Stimulated activated CD8-positive, alpha-beta memory T cell treated with anti-CD3 and anti-CD28 coated beads, Interleukin-4, amount 100 ng/mL, for 1 hour (primary cell): ENCODE measurements at places on chromosomes 12 and 14.
A peak's percentile ranks its signal among the peaks of the same experiment; 100 is the strongest.

DNA sequence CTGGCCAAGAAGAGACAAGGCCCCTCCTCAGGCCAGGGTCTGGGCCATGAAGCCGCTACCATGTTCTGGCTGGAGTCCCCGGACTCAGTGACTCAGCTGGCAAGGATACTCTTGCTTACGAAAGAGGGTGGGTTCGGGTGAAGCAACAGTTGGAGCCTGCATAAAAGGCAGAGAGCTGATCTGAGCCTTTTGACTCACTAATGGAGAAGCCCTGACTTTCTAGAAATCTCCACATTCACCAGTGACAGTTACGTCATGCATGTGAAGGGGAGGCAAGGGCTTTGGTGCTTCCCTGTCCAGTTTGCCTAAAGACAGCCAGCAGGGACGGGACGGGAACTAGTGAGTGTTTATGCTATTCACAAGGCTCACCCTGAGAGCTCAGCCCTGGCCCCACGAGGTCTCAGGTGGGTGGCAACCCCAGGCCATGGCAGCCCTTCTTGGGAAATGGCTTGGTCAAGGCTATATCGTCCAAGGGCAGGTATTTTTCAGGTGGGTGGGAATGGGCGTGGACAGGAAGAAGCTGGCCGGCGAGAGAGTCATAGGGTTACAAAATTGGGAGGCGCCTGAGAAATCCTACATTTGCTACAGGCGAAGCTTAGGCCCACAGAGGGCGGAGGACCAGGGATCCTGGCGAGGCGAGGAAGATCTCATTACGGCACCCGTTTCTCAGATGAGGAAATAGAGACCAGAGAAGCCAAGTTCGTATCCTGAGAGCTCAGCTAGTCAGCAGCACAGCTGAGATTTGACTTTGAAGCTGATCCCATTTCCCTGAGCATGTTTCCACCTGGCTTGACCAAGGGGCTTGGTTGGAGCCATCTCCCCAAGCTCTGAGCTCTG is 314.6 kb downstream of the BCL11B start:
- DNase-seq: no peak

- no peak for DNase-seq
Measured at GRCh38 chr14:104722938-104723650, 935 bp upstream of the ADSS1 start.

GRCh38 chr14:94342334-94342934 is 19.3 kb upstream of the SERPINA6 start:
- DNase-seq: no peak

DNA sequence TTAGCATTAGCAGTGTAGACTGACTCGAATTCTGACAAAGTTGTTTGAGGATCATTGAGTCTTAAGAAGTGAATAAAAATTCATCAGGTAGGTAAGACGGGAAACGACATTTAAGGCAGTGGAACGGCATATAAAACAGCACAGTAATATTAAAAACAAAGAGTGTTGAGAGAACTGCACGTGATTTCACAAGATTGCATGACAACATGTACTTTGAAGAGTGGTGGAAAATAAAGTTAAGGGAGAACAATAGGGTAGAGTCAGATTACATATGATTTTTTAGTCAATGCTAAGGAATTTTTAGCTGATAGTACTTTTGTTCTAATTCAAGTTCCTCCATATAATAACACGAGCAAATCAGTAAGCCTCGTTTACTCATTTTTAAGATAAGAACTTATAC is 115.4 kb downstream of the SOX5 start:
- DNase-seq: no peak

DNA sequence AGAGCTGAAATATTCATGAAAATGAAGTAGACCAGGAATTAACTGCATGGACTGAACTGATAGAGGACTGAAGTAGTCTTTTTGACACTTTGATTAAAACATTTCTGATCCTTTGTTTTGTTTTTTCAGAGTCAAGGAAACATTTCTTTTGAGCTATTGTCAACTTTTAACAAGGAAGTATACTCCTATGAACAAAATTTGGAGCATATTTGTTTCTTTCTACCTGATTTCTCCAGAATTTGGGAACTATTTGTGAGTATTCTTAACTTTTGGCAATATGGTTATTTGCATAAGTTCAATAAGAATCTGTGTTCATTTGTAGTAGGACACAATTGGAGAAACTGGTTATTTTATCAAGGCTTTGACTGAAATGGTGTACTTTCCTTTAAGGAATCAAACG is 71.3 kb upstream of the HECTD1 start:
- DNase-seq: no peak

- no peak for DNase-seq
Measured at GRCh38 chr12:106845902-106846301, 71.4 kb downstream of the RIC8B start.

DNA sequence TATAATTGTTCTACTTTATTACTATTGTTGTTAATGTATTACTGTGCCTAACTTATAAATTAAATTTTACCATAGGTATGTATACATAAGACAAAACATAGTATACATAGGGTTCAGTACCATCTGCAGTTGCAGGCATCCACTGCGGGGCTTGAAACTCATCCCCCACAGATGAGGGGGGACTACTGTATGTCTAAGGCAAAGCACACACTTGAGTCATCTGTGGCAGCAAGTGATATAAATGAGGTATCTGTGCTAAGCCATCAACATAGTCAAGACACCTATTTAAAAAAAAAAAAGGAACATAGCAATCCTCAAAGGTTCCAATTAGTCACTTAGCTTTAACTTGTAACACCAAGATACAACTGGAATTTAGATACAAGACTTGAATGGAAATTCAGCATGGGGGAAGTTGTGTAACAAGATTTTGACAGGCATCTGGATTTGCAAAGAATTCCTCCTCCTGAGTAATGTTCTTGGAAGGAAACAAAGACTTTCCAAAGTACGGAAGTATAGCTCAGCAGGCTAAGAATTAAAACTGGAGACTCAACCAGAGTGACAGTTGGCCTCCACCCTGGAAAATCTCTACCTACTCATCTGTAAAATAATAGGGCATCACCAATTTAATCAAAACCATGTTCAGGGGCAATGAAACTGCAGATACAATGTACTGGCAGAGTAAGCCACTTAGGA is 14.9 kb downstream of the DCAF5 start:
- no peak for DNase-seq

GRCh38 chr12:106144847-106145246 is 6.1 kb upstream of the NUAK1 start:
- DNase-seq: no peak

GRCh38 chr12:12266873-12267741 is at the start of gene LRP6:
Gene LRP6, minus strand, starts transcription at chr12:12267044. Its CDS starts 309 bp downstream, at chr12:12266735.
- peak; percentile 16 for DNase-seq

GRCh38 chr12:117592588-117593305 is 231.3 kb upstream of the NOS1 start:
- DNase-seq: no peak

DNA sequence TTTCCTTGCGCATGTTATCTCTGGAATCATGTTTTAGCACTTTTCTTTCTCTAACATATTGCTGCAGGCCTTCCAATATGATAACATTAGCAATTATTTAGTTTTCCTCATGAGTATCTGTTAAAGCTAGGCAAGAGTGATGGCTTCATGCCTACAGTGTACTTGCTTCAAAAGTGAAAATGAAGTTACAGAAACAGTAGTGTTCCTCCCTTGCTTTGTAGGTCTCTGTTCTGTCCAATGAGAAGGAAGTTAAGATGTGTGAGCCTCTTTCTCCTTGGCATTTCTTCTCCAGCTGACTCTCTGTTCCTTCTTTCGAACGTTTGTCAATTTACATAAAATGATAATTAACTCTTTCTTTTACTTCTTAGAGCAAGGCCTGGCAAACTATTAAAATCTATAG is 22.2 kb downstream of the LRRIQ1 start:
- DNase-seq: no peak

- DNase-seq: no peak
Measured at GRCh38 chr14:25521616-25522015, 471.7 kb upstream of the STXBP6 start.

DNA sequence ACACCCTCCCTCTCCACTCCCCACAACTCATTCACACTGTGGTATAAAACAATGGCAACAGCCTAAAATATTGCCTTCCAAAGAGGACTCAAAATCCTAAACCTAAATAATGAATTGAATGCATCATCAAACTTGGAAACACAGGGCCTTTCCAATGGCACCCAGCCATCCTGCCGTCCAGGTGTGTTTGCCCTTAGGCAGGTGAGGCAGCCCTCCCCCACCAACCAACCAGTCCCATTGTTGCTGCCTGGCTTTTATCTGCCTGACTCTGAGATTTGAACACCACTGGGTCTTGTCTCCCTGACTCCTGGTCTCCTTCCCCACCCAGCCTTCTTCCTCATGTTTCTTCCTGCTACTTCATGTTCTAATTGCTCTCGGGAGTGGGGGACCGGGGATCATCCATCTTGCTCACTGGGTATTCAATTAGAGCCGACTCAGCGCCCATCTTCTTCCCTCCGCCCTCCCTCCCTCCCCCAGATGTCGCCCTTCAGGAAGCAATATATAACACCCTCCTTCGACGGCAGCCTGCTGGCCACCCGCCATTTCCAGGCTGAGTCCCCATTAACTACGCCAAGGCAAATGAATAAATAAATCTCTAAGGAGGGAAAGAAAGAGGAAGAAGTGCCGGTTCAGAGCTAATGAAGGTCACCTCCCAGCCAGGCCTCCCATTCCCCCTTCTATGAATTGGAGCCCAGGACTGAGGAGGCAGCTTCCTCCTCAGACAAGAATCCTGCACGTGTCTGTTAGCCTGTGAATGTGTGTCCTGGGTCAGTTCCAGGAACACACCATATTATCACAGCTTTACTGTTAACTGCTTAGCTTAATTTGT is 36.3 kb upstream of the NTF3 start:
- DNase-seq: no peak

- DNase-seq: no peak
Measured at GRCh38 chr12:99223579-99223978, 424.0 kb upstream of the GARIN6 start.

DNA sequence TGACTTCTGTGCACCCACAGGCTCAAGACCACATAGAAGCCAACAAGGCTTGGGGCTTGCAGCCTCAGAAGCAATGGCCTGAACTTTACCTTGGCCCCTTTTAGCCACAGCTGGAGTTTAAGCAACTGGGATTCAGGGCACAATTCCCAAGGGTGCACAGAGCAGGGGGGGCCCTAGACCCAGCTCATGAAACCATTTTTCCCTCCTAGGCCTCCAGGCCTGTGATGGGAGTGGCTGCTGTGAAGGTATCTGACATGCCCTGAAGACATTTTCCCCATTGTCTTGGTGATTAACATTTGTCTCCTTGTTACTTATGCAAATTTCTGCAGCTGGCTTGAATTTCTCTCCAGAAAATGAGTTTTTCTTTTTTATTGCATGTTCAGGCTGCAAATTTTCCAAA is 21.9 kb downstream of the GABARAPL1 start:
- DNase-seq: no peak

GRCh38 chr12:25459541-25459951 is 93.5 kb downstream of the LMNTD1 start:
- DNase-seq: no peak

DNA sequence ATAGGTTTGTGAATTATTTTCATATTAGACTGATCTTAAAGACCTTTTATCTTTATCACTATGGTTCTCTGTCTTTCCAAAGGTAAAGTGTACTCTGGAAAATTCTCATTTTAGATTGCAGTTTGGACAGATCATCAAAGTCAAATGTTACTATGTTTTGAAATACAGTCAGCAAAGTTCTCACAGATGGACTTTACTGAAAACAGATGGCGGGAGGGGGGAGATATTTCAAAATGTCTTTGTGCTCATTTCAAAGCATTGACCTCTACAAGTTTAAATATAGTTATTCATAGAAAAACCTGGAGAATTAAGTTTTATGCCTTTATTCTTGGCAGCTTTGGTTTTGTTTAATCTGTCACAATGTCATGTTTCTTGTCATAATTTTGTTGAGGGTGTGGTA is 51.8 kb upstream of the LRTM2 start:
- no peak for DNase-seq

DNA sequence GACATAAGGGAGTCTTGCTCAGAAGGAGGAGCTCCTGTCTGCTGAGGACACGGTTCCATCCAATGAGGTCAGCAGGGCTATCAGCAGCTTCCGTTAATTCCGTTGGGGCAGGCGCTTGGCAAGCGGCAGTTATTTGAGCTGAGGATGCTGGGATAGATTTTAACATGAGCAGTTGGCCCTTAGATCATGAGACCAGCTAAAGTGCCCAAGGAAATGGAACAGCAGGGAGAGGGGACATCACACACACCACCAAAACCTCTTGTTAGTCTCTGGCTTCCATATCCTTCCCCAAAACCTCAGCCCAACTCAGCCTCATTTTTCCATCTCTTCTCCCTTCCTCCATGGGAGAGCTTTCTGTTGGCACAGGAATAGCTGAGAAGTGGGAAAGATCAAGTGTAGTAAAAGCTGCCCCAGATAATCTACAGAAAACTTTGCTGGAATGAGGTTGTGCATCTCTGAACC is 138.7 kb upstream of the PZP start:
- DNase-seq: no peak

- no peak for DNase-seq
Measured at GRCh38 chr12:32107359-32108267, 966 bp downstream of the BICD1 start.

DNA sequence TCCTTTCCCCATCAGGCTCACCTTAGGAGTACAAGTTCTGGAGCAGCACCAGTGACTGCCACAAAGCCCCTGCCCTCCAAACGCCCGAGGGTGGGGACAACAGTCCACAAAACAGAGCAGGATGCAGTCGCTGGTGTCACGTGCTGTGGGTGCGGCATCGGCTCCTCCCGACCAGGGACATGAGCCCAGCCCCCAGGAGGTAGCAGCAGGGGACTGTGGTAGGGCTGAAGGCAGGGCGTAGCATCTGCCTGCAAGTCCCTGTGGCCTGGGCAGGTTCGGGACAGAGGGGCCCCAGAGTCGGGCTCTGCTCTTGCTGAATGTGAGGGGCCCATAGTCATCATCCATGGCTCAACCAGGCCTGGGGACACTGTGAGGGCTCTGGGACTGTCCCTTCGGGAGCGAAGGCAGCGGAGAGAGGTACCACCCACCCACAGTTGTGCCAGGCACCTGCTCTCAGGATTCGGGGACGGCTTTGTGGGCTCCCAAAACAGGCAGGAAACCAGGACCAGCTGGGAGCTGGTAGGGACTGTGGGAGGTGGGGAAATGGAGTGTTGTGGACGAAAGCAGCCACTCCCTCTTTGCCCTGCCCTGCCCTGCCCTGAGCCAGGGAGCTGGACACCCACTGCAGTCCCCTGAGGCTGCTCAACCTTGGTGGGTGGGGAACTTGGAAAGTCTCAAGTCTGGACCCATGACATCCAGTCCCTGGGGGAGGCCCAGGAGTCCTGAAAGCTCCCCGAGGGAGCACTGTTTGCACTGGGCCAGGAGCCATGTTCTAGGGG is 30.7 kb downstream of the FBRSL1 start:
- no peak for DNase-seq

GRCh38 chr12:20368114-20368650 is at the start of gene PDE3A:
Gene PDE3A, plus strand, starts transcription at chr12:20368537. Its CDS starts 748 bp downstream, at chr12:20369285.
- no peak for DNase-seq

GRCh38 chr12:1499351-1499750 is 95.0 kb downstream of the FBXL14 start:
- DNase-seq: no peak

DNA sequence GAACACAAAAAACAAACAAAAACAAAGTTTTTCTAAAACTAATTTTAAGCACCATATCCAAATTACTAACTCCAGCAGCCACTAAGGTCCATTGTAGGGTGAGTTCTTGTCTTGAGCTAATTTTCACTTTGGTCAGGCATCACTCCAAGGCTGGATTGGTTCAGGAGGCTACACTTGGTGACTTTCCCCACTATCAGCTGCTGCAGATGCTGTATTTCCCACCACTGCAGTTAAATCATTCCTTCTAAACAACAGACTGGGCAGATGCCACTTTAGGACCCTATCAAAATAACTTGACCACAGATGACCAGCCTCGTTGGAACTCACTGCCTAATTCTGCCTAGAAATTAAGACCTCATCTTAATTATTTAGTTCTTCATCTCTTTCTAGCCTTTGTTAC is 140.5 kb downstream of the SLC16A7 start:
- DNase-seq: no peak
